ENCODE measurements at places on chromosomes 16 and 17. TPM values are rescaled to one million over a fixed set of nuclear protein-coding genes. Genes with fewer than 3 reads are reported as not detected.

DNA sequence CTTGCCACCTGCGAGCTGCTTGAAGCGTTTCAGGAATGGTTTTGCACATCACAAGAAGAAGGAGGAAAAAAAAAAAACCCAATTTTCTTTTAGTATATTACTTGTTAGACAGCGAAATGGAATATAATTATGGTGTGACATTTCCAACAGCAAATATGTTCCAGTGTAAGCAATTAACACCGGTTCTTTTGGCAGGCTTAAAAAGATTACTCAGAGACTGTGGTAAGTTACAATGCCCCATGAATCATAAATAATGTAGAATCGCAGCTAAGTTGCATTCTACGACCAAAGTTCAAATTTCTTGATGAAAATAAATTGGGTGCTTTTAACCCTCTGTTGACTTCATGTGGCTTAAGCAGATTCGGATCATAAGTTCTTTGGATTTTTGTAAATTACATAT lies 245.2 kb downstream of the XYLT1 start:
- H3K27ac ChIP-seq, result no peak overlapping the region
- H3K4me3 ChIP-seq, result no peak overlapping the region
- no peaks in the 10 kb centered on the region for H3K36me3 ChIP-seq
- no peak for DNase-seq

DNA sequence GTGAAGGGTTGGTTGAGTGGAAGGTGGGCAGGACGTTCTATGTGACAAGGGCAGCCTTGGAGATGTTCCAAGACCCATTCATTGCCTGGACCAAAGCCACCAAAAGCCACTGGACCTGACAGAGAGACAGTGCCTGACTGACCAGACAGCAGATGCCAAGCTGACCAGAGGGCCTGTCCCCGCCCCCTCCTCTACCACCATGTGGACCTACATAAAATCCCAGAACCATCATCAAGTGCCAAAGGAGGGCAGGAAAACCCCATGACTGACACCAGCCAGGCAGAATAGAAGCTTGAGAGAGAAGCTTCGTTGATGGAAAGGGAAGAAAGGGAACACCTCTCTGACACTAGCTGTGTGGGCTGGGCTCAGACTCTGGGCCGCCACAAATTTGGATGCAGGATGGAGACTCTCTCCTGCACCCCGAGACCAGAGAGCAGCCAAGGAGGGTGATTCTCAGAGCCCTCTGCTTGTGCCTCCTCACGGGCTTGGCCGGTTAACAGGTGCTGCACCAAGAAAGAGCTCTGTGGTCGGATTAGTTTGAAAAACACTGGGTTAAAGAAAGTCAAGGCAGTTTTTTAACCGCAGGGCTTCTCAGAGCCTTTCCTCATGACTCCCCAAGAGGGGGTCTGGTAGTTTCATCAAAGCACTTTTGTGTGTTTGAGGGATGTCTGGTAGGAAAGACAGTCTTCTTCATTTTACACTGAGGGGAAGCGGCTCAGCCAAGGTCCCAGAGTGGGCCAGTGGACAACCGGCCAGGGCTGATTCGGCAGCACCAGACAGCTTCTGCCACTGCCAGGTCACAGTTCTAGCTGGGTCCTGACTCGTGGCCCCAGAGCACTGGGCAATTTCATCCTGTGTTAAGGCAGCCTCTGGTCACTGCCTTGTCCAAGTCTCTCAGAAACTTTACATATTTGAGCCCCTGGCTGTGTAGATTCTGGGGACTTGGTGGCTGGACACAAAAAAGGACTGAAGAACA lies 1.7 kb downstream of the TNFRSF13B start:
- no peak overlapping the region for H3K4me3 ChIP-seq
- DNase-seq, result no peak
- peaks cover 27% of the 10 kb centered on the region for H3K27me3 ChIP-seq
- H3K4me1 ChIP-seq, result no peaks in the 10 kb centered on the region
- no peak overlapping the region for H3K27ac ChIP-seq
- H3K36me3 ChIP-seq, result no peaks in the 10 kb centered on the region

- H3K4me1 ChIP-seq, result peaks cover 22% of the 10 kb centered on the region
- DNase-seq, result no peak
- H3K36me3 ChIP-seq, result no peaks in the 10 kb centered on the region
- no peaks in the 10 kb centered on the region for H3K27me3 ChIP-seq
- H3K4me3 ChIP-seq, result peak overlapping the region; percentile 38
- no peak overlapping the region for H3K27ac ChIP-seq
Measured at GRCh38 chr17:32010114-32010513, 2.9 kb downstream of the LRRC37B start.

DNA sequence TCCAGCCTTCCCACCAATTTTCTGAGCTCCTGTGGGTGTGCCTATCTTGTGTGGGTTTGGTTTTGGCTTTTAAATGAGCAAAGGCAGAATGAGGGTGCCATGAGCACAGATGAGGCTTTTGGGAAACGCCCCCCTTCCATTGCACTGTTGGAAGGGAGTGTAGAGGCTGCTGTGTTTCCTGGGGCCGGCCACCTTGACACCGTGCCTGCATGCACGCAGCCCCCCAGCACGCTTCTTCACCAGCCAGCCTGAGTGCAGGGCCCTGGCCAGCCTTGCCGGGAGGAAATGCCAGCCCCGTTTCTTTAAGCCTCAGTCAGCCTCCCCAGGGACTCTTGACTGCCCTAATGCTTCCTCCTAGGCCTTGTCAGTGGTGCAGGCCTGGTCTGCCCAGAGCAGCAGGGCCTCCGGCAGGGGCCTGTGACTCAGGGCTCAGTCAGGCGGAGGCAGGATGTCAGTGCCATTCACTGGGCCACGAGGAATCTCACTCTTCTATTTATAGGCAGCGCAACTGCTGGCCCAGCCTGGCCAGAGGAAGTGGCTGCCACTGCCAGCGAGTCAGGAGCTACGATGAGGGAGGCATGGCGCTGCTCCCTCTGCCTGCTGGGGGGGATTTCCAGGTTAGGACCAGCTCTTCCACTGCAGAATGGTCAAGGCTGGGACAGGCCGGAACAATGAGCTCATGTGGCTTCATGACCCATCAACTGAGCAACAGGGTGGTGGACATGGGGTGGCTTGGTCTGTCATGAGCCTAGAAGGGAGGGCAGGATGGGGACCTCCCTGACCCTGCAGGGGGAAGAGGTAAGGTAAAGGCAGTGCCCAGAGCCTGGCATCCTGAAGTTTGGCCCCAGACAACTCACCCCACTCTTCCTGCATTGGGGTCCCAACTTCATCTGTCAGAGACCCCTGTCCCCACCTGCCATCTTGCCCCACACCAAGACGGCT lies 205.2 kb downstream of the RAB11FIP4 start:
- no peak overlapping the region for H3K4me3 ChIP-seq
- H3K4me1 ChIP-seq, result peaks cover 73% of the 10 kb centered on the region
- peaks cover 10% of the 10 kb centered on the region for H3K36me3 ChIP-seq
- H3K27ac ChIP-seq, result peak overlapping the region; percentile 93
- DNase-seq, result peak; percentile 97
- no peaks in the 10 kb centered on the region for H3K27me3 ChIP-seq

- no peak overlapping the region for H3K27ac ChIP-seq
- H3K4me1 ChIP-seq, result no peaks in the 10 kb centered on the region
- H3K36me3 ChIP-seq, result peaks cover 4% of the 10 kb centered on the region
- no peaks in the 10 kb centered on the region for H3K27me3 ChIP-seq
- no peak for DNase-seq
- H3K4me3 ChIP-seq, result no peak overlapping the region
Measured at GRCh38 chr17:15441315-15441714, 26.1 kb downstream of the CDRT4 start.

DNA sequence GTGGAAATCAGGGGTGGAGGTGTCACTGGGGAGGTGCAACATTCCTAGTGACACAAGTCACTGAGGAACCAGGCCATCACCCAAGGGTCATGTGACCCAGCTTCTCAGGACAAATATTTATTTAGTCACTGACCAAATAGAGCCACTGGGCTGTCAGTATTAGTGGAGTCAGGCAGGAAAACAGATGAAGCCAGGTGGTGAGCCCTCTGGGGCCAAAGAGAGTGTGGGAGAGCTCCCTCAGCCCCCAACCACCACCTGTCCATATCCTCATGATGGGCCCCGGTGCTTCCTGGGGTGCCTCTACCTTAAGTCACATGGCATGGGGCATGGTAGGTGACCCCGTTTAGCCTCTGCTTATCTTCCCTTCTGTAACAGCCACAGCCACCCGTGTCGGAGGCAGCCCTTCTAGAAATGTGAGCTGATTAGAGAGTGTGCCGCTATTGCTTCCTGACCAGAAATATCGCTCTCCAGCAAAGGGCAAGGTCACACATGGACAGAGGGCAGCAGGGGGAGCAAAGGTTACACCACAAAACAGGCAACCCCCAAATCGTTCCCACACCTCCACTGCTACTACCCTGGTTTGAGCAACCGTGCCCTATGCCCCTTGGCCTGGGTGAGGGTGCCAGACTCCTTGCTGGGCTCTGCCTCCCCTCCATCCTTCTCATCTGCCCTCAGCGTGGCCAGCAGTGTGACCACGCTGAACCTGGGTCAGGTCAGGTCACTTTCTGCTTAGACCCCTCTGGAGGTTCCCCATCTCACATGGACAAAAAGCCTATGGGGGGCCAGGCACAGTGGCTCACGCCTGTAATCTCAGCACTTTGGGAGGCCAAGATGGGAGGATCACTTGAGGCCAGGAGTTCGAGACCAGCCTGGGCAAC lies 8.6 kb upstream of the AKTIP start:
- H3K36me3 ChIP-seq, result no peaks in the 10 kb centered on the region
- H3K27ac ChIP-seq, result no peak overlapping the region
- no peak for DNase-seq
- no peaks in the 10 kb centered on the region for H3K27me3 ChIP-seq
- H3K4me1 ChIP-seq, result peaks cover 10% of the 10 kb centered on the region

DNA sequence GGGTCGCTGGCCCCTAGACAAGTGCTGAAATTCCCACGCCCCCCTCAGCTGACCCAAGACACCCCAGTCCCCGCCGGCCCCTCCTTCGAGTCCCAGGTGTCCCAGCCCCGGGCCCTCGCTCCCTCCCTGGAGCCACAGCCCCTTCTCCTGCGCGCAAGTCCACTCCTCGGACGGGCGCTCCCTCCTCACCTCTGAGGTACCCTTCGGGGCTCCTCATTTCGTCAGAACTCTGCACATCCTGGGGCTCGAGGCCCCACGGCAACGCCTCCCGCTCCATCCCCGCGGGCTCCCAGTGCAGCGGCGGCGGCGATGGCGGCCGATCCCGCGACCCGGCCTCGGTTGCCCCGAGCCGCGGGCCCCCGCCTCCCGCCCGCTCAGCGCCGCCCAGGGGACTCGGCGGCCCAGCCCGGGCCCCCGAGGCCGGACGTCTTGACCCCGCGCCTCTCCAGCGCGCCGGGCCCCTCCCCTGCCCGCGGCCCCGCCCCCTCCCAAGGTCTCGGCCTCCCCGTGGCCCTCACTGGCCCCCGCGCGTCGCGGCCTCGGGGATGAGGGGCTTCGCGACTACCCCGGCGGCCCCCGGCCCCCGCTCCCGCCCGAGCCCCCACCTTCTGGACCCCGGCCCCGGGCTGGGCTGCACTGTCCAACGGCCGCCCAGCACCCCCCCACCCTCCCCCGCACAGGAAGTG lies at the start of gene ZNF768:
ZNF768 (minus strand) TSS at position 430 of the 686 bp plus-strand sequence; CDS start at position 277, 153 bp downstream.
- peaks cover 23% of the 10 kb centered on the region for H3K4me1 ChIP-seq
- H3K4me3 ChIP-seq, result peak within 1 kb of the TSS; percentile 78
- H3K27me3 ChIP-seq, result no peaks in the 10 kb centered on the region
- peaks cover 2% of the 10 kb centered on the region for H3K36me3 ChIP-seq
- DNase-seq, result no peak
- peak within 1 kb of the TSS; percentile 93 for H3K27ac ChIP-seq

DNA sequence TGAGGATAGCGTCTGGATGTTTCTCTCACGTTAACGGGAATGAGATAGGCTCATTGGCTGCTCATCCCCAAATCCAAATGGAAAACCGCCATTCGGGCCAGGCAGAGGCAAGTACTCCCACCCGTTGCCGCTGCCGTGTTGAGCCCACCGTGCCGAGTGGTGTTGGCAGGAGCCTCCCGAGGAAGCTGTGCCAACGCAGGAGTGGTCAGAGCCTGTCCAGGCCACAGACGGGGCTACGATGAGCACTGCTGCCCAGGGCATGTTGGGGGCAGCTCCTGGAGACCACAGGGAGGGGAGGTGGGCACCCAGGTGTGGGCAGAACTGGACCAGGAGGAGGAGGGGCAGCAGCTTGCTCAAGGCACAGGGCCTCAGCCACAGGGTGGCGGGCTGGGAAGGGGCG lies 72.0 kb downstream of the KLHDC4 start:
- H3K4me3 ChIP-seq, result no peak overlapping the region
- no peaks in the 10 kb centered on the region for H3K4me1 ChIP-seq
- DNase-seq, result no peak
- no peaks in the 10 kb centered on the region for H3K27me3 ChIP-seq
- no peak overlapping the region for H3K27ac ChIP-seq

DNA sequence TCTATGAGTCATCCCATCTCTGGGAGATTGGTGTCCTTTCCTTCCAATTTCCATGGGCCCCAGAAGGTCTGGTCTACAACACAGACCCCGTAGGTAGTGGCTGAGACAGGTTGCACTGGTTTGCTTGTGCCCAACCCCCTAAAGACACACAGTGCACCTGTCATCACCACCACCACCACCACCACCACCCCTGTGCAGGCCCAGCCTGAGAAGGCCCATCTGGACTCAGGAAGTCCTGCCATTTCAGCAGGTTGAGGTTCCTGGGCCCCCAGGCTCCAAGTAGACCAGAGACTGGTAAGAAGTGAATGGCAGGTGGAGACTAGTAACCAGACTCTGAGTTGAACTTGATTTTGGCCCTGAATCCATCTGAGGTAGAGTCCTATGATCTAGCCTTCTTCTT lies 25.9 kb upstream of the PHB1 start:
- H3K27ac ChIP-seq, result no peak overlapping the region
- peaks cover 18% of the 10 kb centered on the region for H3K4me1 ChIP-seq
- peaks cover 32% of the 10 kb centered on the region for H3K27me3 ChIP-seq
- peak; percentile 37 for DNase-seq
- no peak overlapping the region for H3K4me3 ChIP-seq

DNA sequence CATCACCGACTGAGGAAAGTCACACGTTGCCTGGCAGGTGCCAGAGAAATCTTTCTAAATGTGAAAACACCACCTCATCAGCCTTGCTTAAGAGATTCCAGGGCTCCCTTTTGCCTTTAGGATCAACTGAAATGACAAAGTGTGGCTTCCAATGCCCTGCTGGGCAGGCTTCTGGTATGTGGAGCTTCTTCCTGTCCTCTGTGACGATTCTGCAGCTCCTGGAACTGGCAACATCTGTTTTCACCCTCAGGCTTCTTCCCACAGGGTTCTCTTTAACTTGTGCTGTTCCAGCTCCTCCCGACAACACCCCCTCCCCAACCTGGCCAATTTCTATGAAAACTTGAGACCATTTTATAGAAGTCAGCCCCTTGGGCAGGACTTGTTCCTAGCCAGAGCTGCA lies 4.8 kb upstream of the ZDHHC1 start:
- H3K4me3 ChIP-seq, result no peak overlapping the region
- peaks cover 7% of the 10 kb centered on the region for H3K27me3 ChIP-seq
- no peak overlapping the region for H3K27ac ChIP-seq

DNA sequence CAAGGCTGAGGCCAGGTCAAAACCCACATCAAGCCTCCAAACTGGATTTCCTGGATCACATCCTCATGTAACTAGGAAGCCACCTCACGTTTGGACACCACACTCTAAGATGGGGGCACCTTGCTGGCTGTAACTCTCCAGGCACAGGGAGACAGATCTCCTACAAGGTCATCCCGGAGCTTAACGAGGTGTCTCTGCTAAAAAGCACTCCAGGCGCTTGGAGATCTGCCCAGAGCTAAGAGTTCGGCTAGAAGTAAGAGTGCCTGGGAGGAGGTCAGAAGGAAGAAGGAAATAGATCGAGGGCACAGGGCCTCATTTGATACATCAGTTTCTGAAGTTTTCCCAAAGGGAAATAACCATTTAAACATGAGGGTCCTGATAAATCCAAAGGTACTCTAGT lies 15.9 kb downstream of the PSMB3 start:
- H3K27me3 ChIP-seq, result no peaks in the 10 kb centered on the region
- no peaks in the 10 kb centered on the region for H3K4me1 ChIP-seq
- peaks cover 41% of the 10 kb centered on the region for H3K36me3 ChIP-seq
- no peak for DNase-seq
- no peak overlapping the region for H3K27ac ChIP-seq

KRT20 gene
- total RNA-seq, result not detected

FNDC8 gene
- total RNA-seq, result not detected

HOXB9 gene
- total RNA-seq, result not detected

CLEC18B gene
- 1.6 TPM for total RNA-seq

All from chondrocyte (in vitro differentiated cells).